Cortex of kidney (tissue), 1 donor: ENCODE measurements at places on chromosomes 7 and 10.

DNA sequence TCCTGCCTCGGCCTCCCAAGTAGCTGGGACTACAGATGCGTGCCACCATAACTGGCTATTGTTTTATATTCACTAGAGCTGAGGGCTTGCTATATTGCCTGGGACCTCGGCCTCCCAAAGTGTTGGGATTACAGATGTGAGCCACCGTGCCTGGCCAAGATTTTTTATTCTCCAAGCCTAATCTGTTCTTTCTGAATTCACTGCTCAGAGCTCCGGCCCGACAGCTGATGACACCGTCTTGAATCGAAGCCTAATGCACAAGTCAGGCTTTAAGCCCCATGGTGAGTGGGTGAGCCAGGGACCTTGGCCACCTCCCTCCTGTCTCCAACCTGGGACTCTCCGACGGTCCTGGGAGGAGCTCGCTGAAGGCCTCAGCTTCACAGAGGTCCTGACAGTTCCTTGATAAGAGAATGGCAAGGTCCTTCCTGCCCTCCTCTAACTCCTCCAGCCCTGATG, 338.9 kb downstream of the WDR37 start:
- no peak for DNase-seq

DNA sequence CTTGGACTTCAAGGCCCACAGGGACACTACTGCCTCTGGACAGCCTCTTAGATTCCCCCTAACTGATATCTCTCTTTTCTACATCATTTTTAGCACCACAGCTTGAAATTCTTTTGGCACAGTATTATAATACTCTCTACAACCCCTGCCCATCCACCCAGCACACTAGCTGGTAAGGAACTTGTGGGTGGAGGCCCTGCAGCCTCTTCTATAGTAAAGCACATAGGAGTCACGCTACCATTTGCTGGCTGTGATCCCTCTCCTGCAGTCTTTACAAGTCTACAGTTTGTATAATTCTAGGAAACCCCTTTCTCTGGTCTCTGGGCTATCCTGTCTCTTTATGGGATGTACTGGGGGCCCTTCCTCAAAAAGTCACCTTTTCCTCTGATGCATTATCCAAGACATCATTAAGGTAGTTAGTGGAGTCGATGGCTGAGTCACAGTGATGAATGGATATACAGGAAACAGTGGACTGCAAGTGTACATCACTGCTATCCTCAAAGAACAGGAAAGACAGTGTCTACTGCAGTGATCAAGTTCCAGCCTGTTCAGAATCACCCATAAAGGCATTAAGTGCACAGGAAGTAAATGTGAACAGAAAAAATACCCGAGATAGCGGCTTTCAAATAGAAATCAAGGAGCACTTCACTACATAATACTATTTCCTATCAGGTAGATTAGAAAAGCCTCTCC, 54.4 kb downstream of the STK17A start:
- DNase-seq, result no peak

DNA sequence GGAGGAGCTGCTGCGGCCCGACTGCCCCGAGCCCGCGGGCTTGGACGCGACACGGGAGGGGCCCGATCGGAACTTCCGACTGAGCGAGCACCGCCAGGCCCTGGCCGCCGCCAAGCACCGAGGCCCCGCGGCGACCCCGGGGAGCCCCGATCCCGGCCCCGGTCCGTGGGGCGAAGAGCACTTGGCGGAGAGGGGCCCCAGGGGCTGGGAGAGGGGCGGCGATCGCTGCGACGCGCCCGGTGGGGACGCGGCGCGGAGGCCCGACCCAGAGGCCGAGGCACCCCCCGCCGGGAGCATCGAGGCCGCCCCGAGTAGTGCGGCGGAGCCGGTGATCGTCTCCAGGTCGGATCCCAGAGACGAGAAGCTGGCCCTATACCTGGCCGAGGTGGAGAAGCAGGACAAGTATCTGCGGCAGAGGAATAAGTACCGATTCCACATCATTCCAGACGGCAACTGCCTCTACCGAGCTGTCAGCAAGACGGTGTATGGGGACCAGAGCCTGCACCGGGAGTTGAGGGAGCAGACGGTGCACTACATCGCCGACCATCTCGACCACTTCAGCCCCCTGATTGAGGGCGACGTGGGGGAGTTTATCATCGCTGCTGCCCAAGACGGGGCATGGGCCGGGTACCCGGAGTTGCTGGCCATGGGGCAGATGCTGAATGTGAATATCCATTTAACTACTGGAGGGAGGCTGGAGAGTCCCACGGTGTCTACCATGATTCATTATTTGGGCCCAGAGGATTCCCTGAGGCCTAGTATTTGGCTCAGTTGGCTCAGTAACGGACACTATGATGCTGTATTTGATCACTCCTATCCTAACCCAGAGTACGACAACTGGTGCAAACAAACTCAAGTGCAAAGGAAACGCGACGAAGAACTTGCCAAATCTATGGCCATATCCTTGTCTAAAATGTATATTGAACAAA, 1.4 kb downstream of the OTUD1 start:
- DNase-seq, result no peak

- DNase-seq, result no peak
Observed at GRCh38 chr10:36577126-36577525, 548.3 kb upstream of the ANKRD30A start.

GRCh38 chr10:97174941-97175340, 10.8 kb downstream of the SLIT1 start:
- DNase-seq, result no peak

DNA sequence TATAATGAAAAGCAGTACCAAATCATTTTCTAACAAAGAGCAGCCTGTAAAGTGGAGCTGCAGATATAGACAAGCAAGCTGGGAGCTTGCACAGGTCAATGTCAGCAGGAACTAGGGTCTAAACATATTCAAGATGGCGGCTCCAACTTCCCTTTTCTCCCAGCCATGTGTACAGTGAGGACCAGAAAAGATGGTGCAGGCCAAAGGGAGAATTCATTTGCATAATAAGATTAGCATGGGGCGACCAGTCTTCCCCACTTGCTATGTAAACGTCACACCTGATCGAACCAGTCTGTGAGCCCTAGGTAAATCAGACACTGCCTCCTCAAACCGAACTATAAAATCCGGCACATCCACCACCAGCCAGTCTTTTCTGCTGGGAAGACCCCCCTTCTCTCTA, 4.4 kb upstream of the RAPGEF5 start:
- DNase-seq, result no peak

DNA sequence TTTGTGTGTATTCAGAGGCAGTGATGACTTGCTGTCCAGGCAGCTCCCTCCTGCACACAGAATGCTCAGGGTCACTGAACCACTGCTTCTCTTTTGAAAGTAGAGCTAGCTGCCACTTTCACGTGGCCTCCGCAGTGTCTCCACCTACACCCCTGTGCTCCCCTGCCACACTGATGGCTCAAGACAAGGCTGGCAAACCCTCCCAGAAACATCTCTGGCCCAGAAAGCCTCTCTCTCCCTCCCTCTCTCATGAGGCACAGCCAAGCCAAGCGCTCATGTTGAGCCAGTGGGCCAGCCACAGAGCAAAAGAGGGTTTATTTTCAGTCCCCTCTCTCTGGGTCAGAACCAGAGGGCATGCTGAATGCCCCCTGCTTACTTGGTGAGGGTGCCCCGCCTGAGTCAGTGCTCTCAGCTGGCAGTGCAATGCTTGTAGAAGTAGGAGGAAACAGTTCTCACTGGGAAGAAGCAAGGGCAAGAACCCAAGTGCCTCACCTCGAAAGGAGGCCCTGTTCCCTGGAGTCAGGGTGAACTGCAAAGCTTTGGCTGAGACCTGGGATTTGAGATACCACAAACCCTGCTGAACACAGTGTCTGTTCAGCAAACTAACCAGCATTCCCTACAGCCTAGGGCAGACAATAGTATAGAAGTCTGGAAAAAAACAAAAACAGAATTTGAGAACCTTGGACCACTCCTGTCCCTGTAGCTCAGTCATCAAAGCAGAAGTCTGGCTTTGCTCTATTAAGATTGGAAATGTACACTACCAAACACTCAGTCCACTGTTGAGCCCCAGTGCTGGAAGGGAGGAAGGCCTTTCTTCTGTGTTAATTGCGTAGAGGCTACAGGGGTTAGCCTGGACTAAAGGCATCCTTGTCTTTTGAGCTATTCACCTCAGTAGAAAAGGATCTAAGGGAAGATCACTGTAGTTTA, 15.8 kb downstream of the SCD start:
- no peak for DNase-seq
